ENCODE measurements at places on chromosomes 2 and 18.

GRCh38 chr2:11784747-11785610 is 38.5 kb downstream of the LPIN1 start:
- DNase-seq, result no peak

- DNase-seq, result no peak
Measured at GRCh38 chr2:100940766-100941645, 61.1 kb upstream of the RPL31 start.

DNA sequence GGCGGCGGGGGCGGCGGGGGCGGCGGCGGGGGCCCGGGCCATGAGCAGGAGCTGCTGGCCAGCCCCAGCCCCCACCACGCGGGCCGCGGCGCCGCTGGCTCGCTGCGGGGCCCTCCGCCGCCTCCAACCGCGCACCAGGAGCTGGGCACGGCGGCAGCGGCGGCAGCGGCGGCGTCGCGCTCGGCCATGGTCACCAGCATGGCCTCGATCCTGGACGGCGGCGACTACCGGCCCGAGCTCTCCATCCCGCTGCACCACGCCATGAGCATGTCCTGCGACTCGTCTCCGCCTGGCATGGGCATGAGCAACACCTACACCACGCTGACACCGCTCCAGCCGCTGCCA is 644 bp downstream of the ONECUT2 start:
- no peak for DNase-seq

- DNase-seq, result no peak
Measured at GRCh38 chr2:189297446-189297845, 117.9 kb upstream of the COL5A2 start.

- no peak for DNase-seq
Measured at GRCh38 chr18:48801728-48802542, 148.8 kb downstream of the SMAD7 start.

DNA sequence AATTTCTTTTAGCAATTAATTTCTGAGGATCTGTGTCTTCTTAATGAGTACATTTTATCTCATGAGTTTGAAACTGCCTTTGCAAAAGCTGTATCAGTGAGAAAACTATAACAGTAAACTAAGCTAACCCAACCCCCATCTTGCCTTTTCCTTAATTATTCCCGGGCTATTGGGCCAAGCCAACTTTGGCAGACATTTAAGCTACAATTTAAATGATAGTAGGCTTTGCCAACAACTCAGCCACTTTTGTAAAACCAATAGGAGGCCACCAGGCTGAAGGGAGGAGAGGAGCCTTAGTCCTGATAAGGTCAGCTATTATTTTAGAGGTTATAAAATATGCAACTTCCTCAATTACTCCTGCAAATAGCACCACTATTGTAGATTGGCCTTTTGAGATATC is 218.0 kb upstream of the KCNJ3 start:
- DNase-seq, result no peak

DNA sequence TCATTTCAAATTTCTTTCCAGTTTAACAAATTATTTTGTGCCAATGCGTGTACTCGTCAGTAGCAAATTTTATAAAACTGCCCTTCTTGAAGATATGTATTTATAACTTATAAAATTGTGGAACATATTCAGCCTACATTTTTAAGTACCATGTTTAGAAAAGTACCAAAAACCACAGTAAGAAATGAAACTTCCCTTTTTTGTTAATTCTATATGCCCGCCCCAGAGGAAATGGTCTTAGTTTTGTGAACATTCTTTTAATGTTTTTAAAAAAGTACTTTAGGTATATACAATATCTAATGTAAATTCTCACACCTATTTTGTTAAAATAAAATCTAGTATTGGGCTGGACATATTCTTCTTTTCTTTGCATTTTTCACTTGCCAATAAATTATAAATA is 1.2 kb downstream of the UGT1A9 start:
- DNase-seq, result no peak
